ENCODE measurements at places on chromosomes 2 and 18.

- no peak for DNase-seq
Measured at GRCh38 chr2:217222309-217222910, 362.5 kb upstream of the TNP1 start.

- DNase-seq, result no peak
Measured at GRCh38 chr2:105772362-105772761, 27.6 kb downstream of the NCK2 start.

DNA sequence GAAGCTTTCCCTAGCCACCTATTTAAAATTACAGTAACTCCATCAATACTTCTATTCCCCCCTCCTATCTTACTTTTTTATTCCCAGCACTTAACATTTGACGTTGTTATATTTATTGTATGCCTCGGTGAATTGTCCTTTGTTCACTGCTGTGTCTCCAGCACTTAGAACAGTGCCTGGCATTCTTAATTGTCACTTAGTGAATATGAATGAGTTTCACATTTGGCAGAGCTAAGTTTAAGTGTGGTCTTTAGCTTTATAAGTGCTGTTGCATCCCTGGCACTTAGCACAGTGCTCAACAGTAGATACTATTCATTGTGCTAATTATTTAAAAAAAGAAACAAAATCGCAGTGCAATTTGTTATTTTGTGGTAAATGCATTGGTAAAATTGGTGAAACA lies 1.7 kb downstream of the RMP24 start:
- no peak for DNase-seq

DNA sequence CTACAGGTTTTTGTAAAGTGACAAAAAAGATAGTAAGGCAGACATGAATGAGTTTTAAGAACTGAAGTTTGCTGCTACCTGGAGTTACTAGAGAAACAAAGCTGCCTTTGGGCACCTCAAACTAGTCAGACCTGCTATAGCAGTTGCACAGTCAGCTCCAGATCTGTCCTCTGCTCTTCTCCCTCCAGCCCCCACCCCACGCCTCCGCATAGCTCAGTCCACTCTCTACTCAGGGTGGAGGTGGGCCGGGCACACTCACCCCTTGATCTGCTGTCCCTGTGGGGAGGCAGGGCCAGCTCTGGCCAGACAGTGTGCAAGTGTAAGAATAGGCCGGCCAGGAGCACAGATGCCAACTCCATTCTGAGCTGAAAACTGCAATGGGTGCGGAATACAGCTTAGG lies 4.1 kb downstream of the SERTAD2 start:
- no peak for DNase-seq

- DNase-seq, result no peak
Measured at GRCh38 chr18:13452388-13452811, 233.8 kb downstream of the LDLRAD4 start.

DNA sequence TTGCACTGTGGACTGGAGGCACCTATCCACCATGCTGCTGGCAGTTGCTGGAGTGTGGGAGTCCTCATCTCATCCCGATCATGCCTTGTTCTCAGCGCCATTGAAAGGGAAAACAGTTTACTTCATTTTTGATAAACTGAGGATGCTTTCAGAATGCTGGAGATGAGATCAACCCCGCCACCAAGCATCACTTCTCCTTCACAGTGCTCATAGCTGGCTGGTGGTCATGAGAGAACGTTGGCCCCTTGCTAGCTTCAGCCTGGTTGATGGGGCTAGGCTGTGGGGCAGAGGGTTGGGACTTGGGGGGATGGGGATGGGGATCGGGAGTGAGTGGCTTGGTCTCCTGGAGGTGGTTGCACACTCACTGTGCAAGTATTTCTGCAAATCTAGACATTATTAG lies 30.1 kb downstream of the SOX11 start:
- DNase-seq, result no peak

Data from LHCN-M2 (cell line).